ENCODE measurements at places on chromosomes 3 and 15. TPM values are rescaled to one million over a fixed set of nuclear protein-coding genes. Genes with fewer than 3 reads are reported as not detected.

ZNF717 gene
- total RNA-seq, result 3.0 TPM

PLSCR5 gene
- total RNA-seq, result not detected

PYGO1 gene
- total RNA-seq, result 7.7 TPM

SCG5 gene
- 2.0 TPM for total RNA-seq

ARGFX gene
- not detected for total RNA-seq

Measured in A549 treated with Hydrocortisone at 1 μM for 4 hours (cell line).